ENCODE measurements at places on chromosomes 2 and 18. TPM values are rescaled to one million over a fixed set of nuclear protein-coding genes. Genes with fewer than 3 reads are reported as not detected.

- no peak for DNase-seq
These were observed 95.6 kb upstream of the ACVR1 start for GRCh38 chr2:157971702-157972101.

GRCh38 chr2:182372661-182373060, 54.2 kb downstream of the PDE1A start:
- no peak for DNase-seq

DNA sequence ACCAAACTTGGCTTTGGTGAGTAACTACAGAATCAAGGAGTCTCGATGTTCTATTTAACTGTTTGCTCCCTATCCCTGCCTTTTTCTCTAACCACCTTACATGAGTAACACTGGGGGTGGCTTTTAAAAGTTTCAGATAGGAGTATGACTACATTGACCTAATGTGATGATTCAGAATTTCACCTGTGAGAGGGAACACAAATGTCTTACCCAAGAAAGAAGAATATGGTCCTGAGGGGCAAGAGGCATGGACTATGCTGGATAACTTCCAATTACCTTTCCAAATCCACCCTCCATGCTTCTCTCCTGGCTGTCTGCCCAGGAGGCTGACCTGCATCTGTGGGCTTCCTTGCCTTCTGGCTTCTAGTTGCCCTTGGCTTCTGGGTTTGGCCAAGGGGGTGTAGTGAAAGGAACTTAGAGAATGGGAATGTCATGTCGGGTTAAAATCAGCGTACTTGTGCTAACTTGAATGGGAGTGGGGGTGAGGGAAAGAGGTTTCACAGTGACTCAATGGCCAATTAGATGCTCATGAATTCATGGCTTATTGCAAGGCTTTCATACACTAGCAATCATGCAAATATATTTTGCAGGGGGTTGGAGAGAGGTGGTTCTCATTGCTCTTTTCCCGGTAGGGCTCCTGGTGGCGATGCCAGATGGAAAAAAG, 5.3 kb upstream of the IL36G start:
- no peak for DNase-seq

- no peak for DNase-seq
These were observed 722.4 kb downstream of the NRXN1 start for GRCh38 chr2:50309503-50309902.

DNA sequence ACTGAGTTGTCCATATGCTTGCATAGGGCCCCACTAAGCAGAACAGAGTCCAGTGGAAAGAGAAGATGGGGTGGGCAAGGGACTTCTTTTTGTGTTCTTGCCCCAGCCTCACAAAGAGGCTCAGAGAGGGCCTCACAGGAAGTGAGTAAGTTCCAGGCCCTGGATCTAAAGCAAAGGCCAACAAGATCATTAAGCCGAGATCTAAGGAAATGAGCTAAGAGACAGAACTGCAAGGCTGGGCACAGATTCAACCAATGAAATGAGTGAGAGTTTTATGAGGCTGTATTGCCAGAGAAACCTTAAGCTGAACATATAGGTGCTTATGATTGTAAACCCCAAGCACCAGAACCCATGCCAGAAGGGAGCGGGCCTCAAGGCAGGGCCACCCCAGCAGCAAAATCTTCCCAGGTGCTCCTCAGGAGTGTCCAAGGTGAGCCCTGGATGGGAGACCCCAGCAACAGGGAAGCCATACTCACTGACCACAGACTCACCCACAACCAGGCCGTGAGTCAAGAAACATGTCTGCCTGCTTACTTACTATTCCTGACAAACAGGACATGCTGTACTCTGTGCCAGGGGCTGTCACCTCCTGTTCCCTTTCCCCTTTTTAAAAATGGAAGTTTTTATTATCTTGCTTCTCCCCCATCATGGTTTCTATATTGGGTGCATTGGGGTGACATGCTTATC, 40.2 kb downstream of the SLC14A1 start:
- no peak for DNase-seq

DNA sequence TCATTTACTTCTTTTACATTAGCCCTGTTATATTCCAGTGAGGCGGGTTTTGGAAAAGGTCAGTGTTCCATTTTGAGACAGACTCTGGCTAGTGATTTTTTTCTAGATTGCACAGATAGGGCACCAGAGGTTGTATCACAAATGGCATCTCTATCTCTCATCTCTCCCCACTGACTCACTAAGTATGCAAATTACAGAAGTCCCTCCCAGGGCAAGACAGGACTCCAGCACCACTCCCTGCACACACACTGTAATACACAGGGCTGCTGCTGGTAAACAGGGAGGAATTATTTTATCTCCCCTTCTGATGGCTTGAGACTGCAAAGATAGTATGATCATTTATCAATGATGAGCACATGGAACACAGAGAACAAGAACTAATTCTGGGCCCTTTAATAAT, 46.2 kb downstream of the AKAIN1 start:
- no peak for DNase-seq

DNA sequence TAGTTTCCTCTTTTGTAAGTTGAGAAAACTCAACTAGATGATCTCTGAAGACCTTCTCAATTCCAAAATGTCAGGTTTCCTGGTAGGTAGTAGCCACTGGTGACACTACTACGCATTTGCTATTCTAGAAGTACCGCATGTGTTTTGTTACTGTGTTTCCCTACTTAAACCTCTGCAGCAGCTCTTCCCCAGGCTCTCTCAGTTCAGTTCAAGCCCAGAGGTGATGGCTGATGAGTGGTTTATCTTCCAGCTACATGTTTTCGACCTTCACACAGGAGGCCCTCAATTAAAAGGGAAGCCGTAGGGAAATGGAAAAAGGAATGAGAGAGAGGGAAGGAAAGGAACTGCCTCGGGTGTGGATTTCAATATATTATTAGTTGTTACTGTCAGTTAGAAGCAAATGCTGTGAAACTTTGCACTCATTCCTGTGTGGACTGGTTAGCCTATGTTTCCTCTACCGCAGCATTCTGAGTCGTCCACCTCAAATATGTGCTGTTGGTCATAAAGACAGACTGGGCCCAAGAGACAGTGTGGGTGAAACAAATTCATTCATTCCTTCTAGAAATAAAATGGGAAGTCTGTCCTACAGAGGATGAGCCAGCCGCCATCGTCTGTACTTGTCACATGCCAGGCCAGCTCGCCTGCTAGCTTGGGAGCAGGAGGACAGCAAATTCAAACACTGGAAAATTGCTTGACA, 455.2 kb upstream of the RAB12 start:
- DNase-seq = no peak

- no peak for DNase-seq
These were observed 409.5 kb upstream of the FIGN start for GRCh38 chr2:164145093-164145987.

HNRNPA3 gene
- polyA plus RNA-seq = 106 TPM

DSC3 gene
- polyA plus RNA-seq = not detected
